EH (cell line): ENCODE measurements at places on chromosomes 1 and 21.

DNA sequence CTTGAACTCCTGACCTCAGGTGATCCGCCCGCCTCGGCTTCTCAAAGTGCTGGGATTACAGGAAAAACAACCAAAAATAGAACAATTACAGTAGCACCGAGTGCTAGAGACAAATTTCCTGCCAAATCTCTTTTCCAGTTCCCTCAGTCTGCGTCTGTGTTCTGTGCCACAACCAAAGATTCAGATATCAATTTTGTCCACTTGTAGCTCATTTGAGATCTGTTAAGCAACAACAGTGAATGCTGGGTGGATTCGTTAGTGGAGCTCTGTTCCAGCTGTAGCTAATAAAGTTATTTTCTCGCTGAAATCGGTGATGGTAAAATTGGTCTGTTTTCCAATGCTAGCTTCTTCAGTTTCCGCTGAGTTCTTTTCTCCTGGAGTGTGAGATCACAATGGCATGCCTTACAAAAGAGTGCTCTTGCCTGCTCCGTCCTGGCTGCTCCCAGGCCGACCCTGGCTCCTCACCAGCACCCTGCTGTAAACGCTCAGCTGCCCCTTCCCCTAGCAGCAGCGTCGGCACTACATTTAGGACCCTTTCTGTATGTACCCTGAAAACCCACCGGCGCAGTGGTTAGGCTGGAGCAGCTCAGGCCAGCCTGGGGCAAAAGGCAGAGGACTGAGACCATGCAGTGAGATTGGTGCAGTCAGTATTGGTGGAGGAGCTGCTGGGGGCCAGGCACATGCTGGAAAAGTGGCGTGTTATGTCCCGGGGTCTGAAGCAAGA lies 395.4 kb downstream of the KIF26B start:
- no peak for DNase-seq

GRCh38 chr21:43609501-43610340 lies 49.6 kb downstream of the HSF2BP start:
- peak; percentile 83 for DNase-seq

DNA sequence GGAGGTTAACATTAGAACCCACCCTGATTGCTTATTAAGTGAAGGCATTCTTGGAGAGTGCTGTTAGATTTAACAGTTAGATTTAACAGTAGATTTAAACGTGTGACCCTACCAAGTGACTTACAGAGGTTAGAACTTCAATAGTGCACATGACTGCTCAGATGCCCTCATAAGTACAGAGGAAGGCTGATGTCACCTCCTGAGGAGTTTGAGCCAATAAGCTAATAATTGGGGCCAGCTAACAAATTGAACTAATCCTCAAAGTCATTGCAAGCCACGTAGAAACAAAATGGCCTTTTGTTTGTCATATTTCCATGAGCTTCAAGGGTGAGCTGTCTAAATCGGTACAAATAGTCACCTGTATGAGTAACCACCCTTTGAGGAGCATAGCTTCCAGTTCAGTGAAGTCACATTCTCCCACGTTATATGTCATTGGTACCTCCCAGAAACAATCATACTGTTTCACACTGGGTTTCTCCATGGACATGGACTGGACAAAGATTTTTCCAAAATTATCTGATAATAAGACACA lies 11.7 kb downstream of the AVPR1B start:
- DNase-seq = no peak

- peak; percentile 79 for DNase-seq
These were observed 25.2 kb downstream of the FHAD1 start for GRCh38 chr1:15272009-15272781.

DNA sequence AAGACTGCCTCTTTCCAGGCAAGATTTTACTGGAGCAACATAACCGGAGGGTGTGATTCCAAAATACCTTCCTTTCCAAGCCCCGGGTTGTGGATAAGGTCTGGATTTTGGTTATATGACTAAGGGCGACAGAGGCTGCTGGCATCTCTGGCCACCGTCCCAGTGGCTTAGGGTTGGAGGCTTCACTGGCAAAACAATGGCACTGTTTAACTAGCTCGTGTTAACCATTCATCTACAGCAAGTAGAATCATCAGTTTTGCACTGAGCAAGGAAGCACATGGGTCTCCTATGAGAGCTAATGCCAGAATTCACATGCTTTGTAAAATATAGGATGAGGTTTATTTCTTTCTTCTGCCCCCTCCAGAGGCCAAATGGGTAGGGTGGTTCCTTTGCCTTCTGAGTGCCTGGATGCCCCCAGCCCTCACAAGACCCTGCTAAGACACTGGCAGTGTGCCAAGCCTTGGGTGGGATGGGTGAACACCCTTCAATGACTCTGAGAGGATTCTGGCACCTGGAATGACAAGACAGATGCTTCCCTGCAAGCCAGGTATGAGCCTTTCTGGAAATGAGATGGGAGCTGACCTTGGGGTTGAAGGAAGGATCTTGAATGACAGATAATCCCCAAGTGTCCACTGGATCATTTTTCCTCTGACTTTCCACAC lies 36.8 kb downstream of the DHCR24 start:
- DNase-seq = peak; percentile 57

GRCh38 chr1:182281541-182281940 lies 110.0 kb downstream of the GLUL start:
- DNase-seq = no peak
